ENCODE measurements at places on chromosomes 11 and 22.

GRCh38 chr11:62542750-62543567 is 3.6 kb downstream of the AHNAK start:
- peak; percentile 79 for DNase-seq

- DNase-seq = peak; percentile 40
Measured at GRCh38 chr11:108117746-108118371, 3.5 kb upstream of the ACAT1 start.

- no peak for DNase-seq
Measured at GRCh38 chr11:73680687-73681086, 34.3 kb downstream of the PLEKHB1 start.

DNA sequence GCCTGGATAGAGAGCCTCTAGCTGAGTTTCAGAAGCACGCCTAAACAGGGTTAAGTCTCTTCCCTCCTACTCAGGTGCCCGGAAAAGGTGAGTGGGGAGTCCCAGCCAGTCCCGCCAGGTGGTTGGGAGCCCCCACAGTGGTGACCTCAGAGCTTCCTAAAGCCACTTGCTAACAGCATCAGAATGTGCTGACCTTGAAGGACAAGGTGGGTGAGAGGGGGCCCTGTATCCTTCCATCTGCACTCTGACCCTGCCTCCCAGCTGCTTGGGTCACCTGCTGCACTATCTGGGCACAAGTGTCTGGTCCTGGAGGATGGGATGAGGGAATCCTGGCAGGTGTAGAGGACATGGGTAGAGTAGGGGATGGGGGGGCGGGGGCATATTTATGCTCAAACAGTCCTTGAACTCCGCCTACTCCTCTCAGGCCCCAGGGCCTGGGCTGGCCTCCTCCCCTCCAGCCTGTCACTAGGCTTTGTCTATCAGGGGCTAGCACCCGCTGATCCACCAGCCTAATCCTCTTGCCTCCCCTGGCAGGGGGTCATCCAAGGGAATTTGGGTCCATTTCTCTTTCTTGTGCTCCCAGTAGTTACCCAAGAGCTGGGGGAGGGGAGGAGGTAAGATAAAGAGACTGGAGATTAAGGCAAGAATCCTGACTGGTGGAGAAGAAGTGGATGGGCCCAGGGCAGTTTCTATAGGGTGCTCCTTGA is 3.4 kb downstream of the USP2 start:
- no peak for DNase-seq

GRCh38 chr22:36048911-36049677 is 20.5 kb upstream of the RBFOX2 start:
- DNase-seq = no peak

- DNase-seq = no peak
Measured at GRCh38 chr22:17115945-17116565, 5.1 kb downstream of the TMEM121B start.

DNA sequence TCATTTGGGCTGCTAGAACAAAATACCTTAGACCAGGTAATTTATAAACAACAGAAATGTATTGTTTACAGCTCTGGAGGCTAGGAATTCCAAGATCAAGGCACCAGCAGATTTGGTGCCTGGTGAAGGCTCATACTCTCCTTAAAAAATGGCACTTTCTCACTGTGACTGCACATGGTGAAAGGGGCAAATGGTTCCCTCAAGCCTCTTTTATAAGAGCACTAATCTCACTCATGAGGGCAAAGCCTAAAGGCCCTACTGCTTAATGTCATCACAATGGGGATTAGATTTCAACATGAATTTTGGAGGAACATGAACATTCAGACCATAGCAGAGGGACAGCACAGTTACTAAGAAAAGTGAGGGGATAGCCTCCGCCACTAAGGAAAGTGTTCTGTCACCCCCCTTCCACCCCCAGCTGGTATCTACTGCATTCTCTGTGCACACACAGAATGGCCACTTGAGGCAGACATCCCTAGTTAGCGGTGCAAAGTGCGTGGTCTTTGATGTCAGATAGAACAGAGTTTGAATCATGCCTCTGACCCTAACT is 47.2 kb upstream of the CEP295 start:
- no peak for DNase-seq

- DNase-seq = no peak
Measured at GRCh38 chr11:75356613-75357012, 5.2 kb upstream of the ARRB1 start.

DNA sequence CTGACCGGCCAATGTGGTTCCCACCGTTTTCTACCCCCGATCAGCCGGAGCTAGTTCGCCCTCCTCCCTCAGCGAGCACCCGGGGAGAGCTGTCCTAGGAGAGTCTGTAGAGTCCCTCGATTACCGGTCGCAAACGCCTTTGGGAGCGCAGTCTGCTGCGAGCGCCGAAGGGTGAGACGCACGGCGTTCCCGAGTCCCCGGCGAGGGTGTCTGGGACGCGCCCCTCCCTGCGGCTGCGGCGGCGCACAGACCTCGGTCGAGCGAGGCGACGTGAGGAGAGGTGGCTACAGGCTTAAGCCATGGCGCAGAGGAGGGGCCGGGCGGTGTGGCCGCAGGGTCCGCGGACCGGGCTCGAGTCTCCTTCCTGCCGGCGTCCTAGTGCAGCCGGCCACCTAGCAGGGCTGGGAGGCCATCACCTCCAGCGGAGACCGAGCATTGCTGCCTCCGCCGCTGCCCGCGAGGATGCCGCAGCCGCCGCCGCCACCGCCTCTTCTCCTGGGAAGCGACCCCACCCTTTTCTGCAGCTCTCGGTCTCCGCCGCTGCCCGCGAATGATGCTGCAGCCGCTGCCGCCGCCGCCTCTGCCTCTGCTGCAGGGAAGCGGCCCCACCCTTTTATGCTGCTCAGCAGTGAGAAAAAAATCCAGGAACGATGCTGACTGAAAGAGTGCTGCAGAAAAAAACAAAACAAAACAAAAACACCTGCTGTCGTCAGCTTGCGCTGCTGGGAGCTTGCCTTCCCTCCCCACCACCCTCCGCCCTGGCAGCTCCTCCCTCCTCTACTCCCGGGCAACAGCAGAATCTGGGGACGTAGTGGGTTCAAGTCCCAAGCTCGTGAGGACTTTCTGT is at the start of gene MAP6:
Gene MAP6, minus strand, starts transcription at position 588 of the 847 bp plus-strand sequence. CDS start 669 bp downstream, outside the sequence.
- DNase-seq = peak; percentile 4

- DNase-seq = no peak
Measured at GRCh38 chr11:47083913-47084312, 92.8 kb downstream of the ARFGAP2 start.

GRCh38 chr11:43921561-43922294 is 20.7 kb upstream of the C11orf96 start:
- DNase-seq = no peak

DNA sequence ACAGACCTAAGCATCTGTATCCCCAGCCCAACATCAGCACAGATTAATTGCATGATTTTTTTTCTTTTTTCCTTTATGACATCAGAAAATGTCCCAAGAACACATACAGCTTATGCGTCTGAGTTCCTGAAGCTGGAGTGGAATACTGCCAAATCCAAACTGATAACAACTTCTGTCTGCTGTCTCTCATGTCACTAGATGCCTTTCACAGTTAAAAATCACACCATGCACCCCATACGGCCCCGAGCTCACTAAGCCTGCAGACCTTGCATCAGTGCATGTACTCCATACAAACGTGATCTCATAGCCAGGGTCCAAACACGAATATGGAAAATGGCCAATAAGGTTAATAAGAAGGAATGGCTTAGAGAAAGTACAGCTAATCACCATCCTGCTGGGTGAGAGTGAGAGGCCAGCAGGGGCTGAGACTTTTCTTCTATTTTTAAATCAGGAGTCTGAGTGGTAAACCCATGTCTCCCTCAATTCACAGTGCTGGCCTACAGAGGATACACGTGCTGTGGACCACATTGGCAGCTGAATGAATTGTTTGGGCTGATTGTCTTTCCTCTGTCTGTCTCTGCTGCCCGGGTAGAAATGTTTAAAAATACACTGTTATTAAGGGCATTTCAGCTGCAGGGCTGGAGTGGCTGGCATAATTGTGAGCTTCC is 350.6 kb upstream of the RAG2 start:
- no peak for DNase-seq

DNA sequence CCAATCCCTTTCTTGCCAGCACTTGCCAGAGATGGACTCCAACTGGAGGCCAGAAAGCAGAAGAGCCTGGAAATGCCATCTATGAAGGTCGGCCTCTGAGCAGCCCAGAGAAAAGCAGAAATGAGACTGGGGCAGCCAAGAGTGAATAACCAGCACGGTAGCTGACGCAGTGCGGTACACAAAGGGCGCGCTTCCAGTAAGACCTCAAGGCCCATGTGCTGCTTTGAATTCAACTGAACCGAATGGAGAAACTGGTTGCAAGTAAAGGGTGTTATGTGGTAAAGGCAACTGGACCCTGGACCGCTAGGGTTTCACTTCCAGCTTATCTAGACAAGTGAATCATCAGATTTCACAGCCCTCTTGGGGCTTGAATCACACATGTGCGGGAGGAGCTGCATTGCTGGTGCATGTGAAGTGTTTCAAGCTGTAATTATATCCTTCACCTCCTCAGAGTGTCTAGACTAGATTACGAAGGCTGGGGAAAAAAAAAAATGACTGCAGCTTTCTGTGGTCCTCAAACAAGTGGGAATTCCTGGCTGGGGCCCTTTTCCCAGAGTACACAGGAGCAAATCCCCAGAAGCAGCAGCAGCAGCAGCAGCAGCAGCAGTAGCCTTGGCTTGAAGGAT is 128.9 kb downstream of the CCDC34 start:
- no peak for DNase-seq

- no peak for DNase-seq
Measured at GRCh38 chr22:35155403-35156025, 89.6 kb downstream of the ISX start.
